ENCODE measurements at places on chromosomes 3 and 15.

DNA sequence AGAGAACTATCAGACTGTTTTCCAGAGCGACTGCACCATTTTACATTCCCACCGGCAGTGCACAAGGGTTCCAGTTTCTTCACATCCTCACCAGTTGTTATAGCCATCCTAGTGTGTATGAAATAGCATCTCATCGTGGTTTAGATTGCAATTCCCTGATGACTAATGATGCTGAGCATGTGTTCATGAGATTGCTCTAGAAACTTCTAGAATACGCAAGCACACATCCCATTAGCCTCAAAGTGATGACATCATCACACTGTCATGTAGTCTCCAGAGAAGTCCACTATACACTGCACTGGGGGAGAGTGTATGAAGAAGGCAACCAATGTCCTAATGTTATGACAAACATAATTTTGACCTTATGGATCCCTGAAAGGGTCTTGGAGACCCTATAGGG is 30.1 kb downstream of the FBLN2 start:
- no peak for DNase-seq

DNA sequence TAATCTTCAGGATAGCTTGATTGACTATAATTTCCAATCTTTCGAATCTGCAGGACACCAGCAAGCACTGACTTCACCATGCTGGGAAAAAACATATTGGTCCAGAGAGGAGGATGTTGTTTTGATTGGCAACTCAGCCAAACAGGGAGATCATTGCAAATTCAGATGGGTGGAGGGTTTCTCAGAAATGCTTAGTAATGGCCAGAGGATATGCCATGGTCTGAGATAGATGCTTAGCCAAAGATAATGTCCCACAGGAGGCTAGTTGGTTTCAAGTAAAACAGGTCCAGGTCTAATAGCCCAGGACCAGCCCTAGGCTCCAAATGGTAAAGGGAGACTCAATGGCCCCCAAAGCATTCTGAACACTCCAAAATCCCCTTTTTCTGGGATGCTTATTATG is 46.7 kb upstream of the CCDC80 start:
- no peak for DNase-seq

DNA sequence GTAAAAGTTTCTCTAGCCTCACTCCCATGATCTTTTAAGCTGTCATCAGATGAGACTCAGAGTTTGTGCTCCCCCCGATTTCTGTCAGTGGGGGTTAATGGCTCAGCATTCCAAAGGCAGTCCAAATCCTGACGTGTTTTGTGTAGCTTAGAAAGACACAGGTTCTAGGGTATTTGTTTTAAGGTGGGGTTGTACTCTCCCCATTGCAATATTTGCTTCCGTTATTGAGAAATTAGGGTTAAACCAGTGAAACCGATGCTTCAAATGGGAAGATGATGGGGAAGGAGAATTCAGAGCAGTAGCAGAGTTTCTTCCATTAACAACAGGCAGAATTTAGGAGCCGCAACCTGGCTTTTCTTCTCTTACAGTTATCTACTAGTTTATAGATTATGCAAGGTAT is 3.4 kb downstream of the PIGB start:
- no peak for DNase-seq

DNA sequence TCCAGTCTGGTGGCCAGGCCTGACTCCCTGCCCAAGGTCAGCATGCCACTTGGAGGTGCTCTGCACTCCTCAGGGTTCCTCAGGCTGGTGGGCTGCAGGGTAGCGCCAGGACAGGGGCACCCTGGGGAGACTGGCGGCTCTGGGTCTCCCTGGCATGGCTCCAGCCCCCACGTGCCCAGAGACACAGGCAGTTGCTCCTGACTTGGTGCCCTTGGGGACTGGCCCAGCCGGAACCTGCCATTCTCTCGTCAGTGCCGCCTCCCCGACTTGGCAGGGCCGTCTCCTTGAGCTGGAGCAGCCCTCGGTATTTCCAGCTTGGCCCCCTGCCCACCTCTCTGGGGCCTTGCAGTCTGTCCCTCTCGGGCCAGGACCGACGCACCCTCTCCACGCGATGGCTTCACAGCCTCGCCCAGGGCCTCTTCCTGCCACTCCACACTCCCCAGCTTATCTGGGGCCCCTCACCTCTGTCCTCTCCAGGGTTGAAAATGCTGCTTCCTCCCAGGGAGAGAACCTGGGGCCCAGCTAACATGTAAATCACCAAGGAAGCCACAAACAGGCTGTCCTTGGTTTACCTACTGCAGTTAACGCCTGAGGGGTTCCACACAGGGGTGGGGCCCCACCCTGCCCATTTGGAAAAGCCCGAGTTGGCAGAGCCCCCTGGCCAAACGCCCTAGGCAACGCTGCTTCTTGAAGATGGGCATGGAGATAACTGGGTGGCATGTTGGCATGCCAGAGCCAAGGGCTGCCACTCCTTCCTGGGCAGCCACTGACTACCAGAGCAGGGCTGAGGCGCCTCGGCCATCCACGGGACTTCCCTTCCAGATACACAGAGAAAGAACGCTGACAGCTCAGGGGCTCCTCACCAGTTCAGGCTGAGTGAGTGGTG is 61.4 kb downstream of the SMAD6 start:
- no peak for DNase-seq

GRCh38 chr15:50624616-50625168 is 61.9 kb downstream of the TRPM7 start:
- DNase-seq = no peak

DNA sequence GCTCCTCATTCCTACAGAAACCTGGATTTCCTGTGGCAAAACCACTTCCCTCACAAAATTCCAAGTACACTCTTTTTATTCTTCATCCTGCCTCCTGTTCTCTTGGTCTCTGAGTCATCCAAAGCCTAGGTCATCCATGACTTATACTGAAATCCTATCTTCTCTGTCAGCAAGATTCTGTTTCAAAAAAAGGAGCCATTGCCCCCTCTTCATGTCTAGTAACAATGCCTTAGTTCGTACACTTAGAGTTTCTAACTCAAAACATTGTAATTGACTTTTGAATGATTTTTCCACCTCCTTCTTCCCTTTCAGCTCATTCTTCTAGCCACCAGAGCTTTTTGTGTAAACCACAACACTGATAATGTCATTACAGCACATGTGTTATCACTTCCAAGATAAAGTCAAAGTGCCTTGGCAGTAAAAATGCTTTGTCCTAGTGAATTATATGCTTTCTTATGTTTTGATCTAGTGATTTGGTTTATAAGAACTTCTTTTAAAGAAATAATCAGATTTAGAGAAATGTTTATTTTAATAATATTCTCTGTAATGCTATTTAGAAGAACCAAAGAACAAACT is 256.5 kb upstream of the NECTIN3 start:
- DNase-seq = no peak

- DNase-seq = no peak
Measured at GRCh38 chr3:171967932-171968678, 71.3 kb upstream of the FNDC3B start.

GRCh38 chr3:187927565-187927964 is 182.3 kb upstream of the BCL6 start:
- no peak for DNase-seq

- no peak for DNase-seq
Measured at GRCh38 chr3:11447584-11448200, 175.5 kb downstream of the ATG7 start.

Data from NCI-H2081 treated with DMSO at 0.1 percent for 48 hours (cell line).